HL-60 (cell line): ENCODE measurements at places on chromosomes 1 and 21.

- DNase-seq, result peak; percentile 62
Observed at GRCh38 chr1:86339014-86339812, 56.9 kb downstream of the ODF2L start.

DNA sequence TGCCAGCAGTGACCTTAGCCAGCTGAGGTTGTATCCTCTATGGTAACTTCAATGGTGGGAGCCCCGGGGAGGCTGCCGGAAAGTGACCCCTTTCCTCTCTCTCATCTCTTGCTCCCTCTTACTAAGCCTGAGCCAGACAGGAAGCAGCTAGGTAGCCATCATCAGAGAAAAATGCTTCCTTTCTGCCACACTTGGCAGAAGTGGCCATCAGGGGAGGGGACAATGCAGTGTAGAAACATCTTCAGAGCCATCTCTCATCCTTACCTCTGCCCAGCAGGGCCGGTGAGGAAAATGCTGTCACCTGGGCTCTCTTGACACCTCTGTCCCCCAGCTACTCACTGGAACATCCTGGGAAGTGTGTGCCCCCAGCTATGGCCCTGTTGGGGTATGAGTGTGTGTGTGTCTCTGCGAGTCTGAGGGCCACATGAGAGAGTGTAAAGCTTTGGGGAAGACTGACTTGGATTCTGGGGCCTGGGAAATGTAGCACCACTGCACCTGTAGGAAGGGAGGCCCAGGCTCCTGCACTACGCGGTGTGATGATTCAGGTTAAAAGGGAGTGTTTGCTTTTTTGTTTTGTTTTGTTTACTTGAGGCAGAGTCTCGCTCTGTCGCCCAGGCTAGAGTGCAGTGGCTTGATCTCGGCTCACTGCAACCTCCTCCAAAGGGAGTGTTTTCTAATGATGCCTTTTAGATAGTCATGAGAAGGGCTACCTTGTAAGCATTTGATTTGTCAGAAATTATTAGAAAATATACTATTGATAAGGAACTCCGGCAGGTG, 48.7 kb upstream of the CNTN2 start:
- DNase-seq, result no peak

DNA sequence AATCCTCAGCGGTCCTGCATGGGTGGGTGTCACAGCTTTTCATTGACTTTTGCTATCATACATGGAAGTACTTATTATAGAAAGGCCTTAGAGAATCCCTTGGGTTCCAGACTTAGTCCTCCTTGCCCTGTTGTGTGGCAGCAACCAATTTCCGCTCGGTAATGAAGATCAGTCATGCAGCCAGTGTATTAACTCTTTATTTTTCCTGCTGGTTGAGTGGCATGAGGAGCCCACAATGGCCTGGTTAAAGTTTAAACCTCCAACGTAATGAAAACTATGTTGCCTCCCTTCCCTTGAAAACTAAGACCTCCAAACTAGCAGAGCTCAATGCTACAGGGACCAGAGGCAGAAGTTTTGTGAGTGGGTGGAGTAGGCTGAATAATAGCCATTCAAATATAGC, 20.0 kb downstream of the CITED4 start:
- no peak for DNase-seq

DNA sequence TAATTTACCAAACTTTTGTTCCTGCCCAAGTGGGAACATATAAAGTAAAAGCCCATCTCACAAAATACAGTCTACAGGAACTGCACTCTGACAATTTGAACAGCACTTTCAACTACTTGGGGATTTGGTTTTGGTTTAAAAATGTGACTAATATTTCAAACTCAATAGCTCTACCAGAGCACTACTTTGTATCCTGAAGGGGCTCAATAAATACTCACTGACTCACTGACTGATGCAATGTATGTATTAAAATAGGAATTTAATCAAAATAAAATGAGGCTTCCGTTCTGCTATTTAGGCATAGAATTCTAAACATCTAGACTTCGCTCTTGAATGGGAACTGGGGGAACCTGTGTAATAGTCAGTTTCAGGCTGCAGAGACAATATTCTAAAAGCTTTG, 21.9 kb downstream of the EFCAB14 start:
- DNase-seq, result no peak

- DNase-seq, result no peak
Observed at GRCh38 chr1:197096137-197096536, 29.1 kb upstream of the F13B start.

- no peak for DNase-seq
Observed at GRCh38 chr21:33691945-33692603, 49.8 kb downstream of the ITSN1 start.

DNA sequence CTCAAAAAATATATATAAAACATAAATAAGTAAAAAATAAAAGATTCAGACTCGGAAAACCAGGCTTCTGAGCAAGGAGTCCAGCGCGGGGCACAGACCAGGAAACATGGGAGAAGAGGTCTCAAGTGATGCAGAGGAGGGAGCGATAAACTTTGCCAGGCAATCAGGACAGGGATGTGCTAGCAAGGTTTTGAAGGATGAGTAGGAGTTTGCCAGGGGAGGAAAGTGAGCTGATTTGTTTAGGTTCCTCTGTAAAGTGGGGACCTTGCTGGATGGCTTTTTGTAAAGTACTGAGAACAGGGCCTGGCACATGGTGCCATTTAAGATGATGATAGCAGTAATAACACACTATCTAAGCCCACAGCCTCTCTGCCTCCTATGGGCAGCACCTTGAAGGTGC, 86.1 kb downstream of the SPSB1 start:
- DNase-seq, result no peak

DNA sequence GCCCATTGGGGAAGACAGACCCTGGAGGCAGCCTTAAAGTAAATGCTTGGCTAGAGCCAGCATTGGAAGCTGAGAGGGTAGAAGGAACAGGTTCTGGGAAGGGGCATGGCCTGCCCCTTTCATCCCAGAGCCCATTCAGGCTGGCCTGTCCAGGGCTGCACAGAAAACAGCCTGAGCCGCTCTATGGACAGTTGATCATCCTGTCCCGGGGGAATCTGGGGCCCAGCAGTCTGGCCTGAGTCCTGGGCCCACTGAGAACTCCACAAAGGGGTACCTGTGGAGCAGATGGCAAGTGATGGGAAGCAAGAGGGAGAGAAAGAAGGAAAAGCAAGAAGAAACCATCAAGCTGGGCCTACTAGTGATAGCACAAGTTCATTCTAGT, 13.2 kb downstream of the TMEM81 start:
- DNase-seq, result no peak

- no peak for DNase-seq
Observed at GRCh38 chr1:114627107-114627506, 42.7 kb downstream of the DENND2C start.

- no peak for DNase-seq
Observed at GRCh38 chr1:164225011-164225410, 334.0 kb upstream of the PBX1 start.

DNA sequence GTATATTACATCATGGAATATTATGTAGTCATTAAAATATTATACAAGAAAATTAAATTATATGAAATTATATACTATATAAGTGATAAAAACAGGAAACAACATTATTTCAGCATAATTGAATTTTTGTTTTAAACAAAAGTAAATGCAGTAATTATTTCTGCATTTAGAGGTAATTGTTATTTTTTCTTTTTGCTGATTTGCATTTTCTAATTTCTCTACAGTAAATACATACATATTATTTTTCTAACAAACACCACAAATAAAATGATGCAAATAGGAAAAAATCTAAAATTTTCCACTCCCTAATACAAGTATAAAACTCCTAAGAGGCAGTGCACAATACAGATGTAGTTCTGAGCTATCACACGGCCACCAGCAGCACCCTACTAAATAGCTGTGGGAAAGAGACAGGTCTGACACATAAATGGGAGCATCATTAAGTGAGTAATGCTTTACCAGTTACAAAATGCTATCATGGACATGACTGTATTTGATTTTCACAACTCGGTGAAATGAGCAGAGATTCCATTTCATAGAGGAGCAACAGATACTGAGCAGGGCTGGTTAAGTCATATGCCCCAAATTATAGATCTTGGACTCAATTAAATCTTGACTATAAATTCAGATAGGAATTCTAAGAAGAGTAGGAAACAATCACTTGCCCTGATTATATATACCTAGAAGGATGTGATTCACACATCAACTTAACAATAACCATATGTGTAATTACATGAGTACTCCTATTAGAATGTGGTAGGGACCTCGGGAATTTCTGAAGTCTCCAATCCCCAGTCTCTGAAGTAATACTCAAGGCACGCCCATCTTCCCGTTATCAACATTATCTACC, 49.0 kb downstream of the NRIP1 start:
- no peak for DNase-seq

GRCh38 chr1:245687636-245688535, 533.1 kb downstream of the KIF26B start:
- DNase-seq, result no peak

GRCh38 chr1:67713057-67713846, 28.3 kb downstream of the GADD45A start:
- no peak for DNase-seq

DNA sequence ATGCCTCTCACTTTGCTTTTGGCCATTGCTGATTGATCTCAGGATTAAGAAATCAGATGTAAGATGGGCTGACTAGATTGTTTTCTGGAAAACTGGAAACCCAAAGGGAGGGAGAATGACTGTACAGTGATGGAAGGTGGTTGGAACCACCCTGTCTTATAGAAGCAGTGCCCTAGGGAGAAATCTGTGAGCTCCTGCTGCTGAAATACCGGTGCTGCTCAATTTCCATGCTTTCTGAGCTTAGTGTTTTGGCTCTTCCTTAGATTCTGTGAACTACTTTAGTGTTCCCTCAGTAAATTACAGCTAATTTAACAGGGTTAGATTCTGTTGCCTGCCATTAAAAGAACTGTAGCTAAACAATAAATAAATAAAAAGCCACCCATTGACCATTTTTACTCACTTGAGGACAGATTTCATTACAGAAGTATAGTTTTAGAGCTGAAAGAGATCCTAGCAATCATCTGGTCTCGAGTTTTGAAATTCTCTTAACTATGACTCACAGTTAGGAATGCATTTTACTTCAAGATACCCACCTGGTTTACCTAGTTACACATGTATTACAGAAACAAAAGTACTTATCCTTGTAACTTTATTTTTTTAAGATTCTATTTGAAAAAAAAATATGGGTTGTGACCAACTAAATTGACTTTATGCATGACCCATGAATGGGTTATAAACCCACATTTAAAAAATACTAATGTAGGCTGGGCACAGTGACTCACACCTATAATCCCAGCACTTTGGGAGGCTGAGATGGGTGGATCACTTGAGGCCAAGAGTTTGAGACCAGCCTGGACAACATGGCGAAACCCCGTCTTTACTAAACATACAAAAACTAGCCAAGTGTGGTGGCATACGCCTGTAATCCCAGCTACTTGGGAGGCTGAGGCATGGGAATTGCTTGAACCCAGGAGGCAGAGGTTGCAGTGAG, 33.2 kb downstream of the CAMSAP2 start:
- DNase-seq, result no peak

- no peak for DNase-seq
Observed at GRCh38 chr1:200180821-200181220, 153.3 kb downstream of the NR5A2 start.

- no peak for DNase-seq
Observed at GRCh38 chr1:227299241-227299627, 19.1 kb downstream of the CDC42BPA start.

- DNase-seq, result no peak
Observed at GRCh38 chr1:43405219-43405875, 15.6 kb downstream of the SZT2 start.
